ENCODE measurements at places on chromosomes 1 and 21.

DNA sequence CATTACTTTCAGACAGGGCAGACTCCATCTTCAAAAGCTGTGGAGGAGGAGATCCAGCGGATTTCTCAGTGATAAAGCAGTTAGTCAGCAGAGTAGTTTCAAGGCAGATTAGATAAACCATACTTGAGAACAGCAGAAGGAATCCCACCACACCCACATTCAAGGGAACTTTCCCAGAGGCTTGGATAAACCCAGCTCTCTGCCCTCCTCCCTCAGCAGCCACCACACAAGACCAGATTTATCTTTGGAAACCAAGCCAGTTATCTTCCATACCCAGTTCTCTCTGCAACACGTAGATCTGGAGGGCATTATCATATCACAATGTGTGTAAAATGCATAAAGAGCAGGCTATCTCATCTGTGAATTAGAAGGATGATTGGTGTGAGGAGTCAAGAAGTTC, 40.2 kb downstream of the GFI1 start:
- no peak for DNase-seq

GRCh38 chr1:245448531-245448930, 293.7 kb downstream of the KIF26B start:
- no peak for DNase-seq

DNA sequence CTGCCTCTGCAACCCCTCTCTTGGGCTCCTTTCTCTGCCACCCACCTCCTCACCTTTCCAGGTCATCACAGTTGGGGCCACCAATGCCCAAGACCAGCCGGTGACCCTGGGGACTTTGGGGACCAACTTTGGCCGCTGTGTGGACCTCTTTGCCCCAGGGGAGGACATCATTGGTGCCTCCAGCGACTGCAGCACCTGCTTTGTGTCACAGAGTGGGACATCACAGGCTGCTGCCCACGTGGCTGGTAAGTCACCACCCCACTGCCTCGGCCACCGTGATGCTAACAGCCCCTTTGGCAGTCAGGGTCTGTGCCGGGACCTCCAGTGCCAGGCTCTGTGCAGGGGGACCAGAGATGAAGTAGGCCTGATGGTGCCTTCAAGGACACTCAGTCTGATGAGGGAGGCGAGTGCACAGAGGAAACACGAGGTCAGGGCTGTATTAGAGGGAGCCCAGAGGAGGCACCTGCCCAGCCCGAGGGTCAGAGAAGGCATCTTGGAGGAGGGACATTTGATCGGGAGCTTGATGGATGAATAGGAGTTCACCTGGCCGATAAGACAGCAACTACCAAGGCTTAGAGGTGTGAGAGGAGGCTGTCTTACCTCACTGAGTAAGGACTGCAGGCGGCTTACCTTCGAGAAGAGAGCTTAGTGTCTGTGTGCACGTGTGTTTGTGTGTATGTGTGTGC, 18.1 kb downstream of the PCSK9 start:
- no peak for DNase-seq

GRCh38 chr1:59340411-59341307, 43.8 kb downstream of the FGGY start:
- DNase-seq: no peak

- no peak for DNase-seq
Observed at GRCh38 chr1:218030846-218031245, 254.2 kb upstream of the RRP15 start.

All from activated naive CD4-positive, alpha-beta T cell treated with anti-CD3 and anti-CD28 coated beads, Interleukin-2, amount 10 ng/mL, durations not matched to agents 7 days and 5 days (primary cell).